GM23338 (cell line): ENCODE measurements at places on chromosomes 7 and 10. TPM values are rescaled to one million over a fixed set of nuclear protein-coding genes. Genes with fewer than 3 reads are reported as not detected.

The KLLN gene
- polyA plus RNA-seq = 0.29 and 0.35 TPM in 2 replicates

The GSTK1 gene
- polyA plus RNA-seq = 26.3 and 27.5 TPM in 2 replicates

The NAT16 gene
- polyA plus RNA-seq = 0.31 and 0.57 TPM in 2 replicates

The RASSF4 gene
- 13.6 and 17.8 TPM in 2 replicates for polyA plus RNA-seq

The PRRT4 gene
- polyA plus RNA-seq = 0.47 and 0.55 TPM in 2 replicates

The TET1 gene
- polyA plus RNA-seq = 32.5 and 37.2 TPM in 2 replicates

The FOXP2 gene
- polyA plus RNA-seq = 0.03 and 0.31 TPM in 2 replicates

The GALNT17 gene
- polyA plus RNA-seq = 11.1 and 11.5 TPM in 2 replicates

The APBB1IP gene
- 0.07 and 0.16 TPM in 2 replicates for polyA plus RNA-seq

The GLI3 gene
- polyA plus RNA-seq = 16.1 and 23.5 TPM in 2 replicates

The GPRIN2 gene
- 2.9 and 3.0 TPM in 2 replicates for polyA plus RNA-seq

The HOXA6 gene
- not detected in 2 replicates for polyA plus RNA-seq

The SORBS1 gene
- polyA plus RNA-seq = 50.5 and 51.5 TPM in 2 replicates

The ZNF485 gene
- 5.3 and 5.7 TPM in 2 replicates for polyA plus RNA-seq

The MYH16 gene
- polyA plus RNA-seq = not detected in 2 replicates

The TLX1 gene
- polyA plus RNA-seq = not detected in 2 replicates

The SFXN3 gene
- 0.68 and 0.73 TPM in 2 replicates for polyA plus RNA-seq

The NUTM2E gene
- 0.18 TPM in 1 of 2 replicates, not detected in the other for polyA plus RNA-seq

The ACTL6B gene
- 2.5 and 3.5 TPM in 2 replicates for polyA plus RNA-seq

The JCAD gene
- polyA plus RNA-seq = 0.78 TPM in 2 replicates

The OPN4 gene
- not detected in 2 replicates for polyA plus RNA-seq

The CDC14C gene
- polyA plus RNA-seq = not detected in 2 replicates

The AGR3 gene
- not detected in 2 replicates for polyA plus RNA-seq

The SYT15 gene
- 0.83 and 1.5 TPM in 2 replicates for polyA plus RNA-seq
